ENCODE measurements at places on chromosomes 7 and 10. TPM values are rescaled to one million over a fixed set of nuclear protein-coding genes. Genes with fewer than 3 reads are reported as not detected.

DNA sequence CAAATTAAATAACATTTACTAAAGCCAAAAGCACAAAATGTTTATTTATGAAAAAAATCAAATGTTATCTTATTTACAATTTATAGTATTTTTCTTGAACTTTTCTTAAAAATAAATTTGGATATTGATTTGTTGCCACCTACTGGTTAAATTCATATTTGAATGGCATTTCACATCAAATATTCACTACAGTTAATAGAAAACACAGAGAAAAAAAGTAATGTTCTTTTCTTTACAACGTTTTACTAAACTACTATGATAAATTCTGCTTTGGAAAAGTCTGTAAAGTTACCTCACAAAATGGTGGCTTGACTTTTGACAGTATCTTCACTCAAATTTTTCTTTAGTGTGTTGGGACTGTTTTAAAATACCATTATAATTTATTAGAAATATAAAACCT is 52.7 kb downstream of the SRPK2 start:
- no peak for DNase-seq

DNA sequence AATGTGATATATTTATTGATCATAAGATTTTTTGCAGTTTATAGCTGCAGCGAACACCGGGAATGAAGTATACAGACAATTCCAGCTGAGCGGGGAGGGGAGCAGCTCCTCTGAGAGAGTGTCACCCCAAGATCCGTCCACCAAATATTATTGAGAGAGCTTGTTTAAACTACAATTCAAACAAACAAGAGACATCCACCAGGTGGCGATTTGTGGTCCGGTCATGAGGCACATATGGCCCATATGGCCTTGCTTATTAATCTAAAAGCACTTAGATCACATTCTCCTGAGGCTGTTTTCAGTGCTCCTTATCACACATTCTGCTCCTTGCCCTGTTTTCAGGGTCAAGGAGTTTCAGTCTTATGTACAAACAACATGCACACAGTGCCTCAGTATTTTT is 83.1 kb downstream of the THSD7A start:
- no peak for DNase-seq

DNA sequence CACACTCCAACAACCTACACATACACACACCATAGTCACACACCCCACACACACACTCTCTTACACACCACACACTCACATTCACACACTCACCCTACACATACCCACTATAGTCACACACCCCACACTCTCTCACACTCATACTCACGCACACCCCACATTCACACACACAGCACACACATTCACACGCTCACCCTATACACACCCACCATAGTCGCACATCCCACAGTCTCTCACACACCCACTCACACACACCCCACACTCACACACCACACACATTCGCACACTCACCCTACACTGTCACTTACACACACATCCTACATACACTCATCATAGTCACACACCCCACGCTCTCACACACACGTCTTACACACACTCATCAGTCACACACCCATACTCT is 85.6 kb downstream of the HECW1 start:
- no peak for DNase-seq

GRCh38 chr7:2750004-2750407 is 62.0 kb downstream of the AMZ1 start:
- no peak for DNase-seq

DNA sequence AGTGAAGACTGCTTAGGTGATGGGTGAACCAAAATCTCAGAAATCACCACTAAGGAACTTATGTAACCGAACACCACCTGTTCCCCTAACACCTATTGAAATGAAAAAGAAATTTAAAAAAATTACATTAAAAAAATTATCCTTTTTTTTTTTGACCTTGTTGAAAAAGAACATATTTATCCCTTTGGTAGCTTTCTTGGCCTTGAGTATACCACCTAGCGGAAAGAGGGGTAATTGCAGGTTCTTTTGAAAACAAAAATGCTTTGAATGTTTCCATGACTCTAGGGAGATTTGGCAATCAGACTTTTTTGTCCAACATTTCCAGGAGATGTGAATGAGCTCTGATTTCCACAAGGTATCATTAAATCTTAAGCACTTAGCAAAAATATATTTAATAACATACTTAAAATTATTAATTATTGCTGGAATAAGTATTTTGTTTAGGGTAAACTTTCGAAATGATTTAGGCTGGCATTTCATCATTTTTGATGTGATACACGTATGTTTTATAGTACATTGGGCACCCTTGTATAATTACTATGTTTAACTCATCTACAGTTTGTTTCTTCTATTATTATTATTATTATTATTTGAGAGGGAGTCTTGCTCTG is 47.0 kb upstream of the ELMO1 start:
- DNase-seq: peak; percentile 19

DNA sequence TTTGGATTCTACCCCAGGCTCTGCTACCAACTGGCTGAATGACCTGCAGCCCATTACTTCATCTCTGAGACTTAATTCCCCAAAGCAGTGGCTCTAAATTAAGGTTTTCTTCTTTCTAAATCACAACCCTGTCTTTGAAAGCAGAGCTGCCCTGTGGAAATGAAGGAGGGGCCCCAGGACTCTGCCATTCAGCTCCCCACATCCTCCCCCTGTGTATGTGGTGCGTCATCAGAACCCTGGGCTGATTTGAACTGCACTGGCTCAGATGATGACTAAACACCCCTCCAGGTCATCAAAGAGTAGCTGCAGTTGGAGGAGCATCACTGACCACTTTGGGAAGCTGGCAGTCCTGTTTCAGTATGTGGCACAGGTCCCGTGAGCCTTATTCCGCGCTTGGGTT is 46.6 kb downstream of the BPGM start:
- no peak for DNase-seq

GRCh38 chr10:30447125-30447799 is 13.3 kb downstream of the MAP3K8 start:
- DNase-seq: no peak

DNA sequence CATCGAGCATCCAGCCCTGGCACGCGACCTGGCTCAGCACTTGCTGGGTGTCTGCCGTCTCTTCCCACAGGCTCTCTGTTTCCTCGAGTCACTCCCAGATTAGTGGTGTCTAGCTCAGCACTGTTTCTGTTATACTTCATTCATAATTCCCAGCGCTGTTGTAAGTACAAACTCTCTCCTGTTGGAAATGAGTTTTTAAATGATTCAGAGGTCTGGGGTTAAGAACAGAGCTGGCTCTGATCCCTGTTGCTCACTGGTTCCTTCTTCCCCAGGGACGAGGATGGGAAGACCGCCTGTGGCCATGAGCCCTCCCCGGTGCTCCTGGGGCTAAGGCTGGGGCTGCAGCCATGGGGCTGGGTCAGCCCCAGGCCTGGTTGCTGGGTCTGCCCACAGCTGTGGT is 17.3 kb upstream of the C10orf95 start:
- DNase-seq: no peak

ABCB1 gene
- polyA plus RNA-seq: 12.1 TPM

PCLO gene
- polyA plus RNA-seq: not detected

KEL gene
- 0.44 TPM for polyA plus RNA-seq

HTR7 gene
- polyA plus RNA-seq: not detected

CDHR3 gene
- 20.4 TPM for polyA plus RNA-seq

SFRP5 gene
- not detected for polyA plus RNA-seq

LBX1 gene
- not detected for polyA plus RNA-seq

AKR1C3 gene
- 0.57 TPM for polyA plus RNA-seq

MYL10 gene
- not detected for polyA plus RNA-seq

Data from naive B cell (primary cell).